Esophagus squamous epithelium (tissue), 5 donors: ENCODE measurements at places on chromosomes 12 and 14.
A peak's percentile ranks its signal among the peaks of the same experiment; 100 is the strongest.

GRCh38 chr12:124927201-124928094, 13.0 kb upstream of the UBC start:
- H3K27me3 ChIP-seq, result no peaks in the 10 kb centered on the region
- no peak for DNase-seq
- H3K27ac ChIP-seq, result peak overlapping the region; percentile 91
- H3K4me1 ChIP-seq, result peaks cover 14% of the 10 kb centered on the region
- H3K4me3 ChIP-seq, result peak overlapping the region; percentile 64

DNA sequence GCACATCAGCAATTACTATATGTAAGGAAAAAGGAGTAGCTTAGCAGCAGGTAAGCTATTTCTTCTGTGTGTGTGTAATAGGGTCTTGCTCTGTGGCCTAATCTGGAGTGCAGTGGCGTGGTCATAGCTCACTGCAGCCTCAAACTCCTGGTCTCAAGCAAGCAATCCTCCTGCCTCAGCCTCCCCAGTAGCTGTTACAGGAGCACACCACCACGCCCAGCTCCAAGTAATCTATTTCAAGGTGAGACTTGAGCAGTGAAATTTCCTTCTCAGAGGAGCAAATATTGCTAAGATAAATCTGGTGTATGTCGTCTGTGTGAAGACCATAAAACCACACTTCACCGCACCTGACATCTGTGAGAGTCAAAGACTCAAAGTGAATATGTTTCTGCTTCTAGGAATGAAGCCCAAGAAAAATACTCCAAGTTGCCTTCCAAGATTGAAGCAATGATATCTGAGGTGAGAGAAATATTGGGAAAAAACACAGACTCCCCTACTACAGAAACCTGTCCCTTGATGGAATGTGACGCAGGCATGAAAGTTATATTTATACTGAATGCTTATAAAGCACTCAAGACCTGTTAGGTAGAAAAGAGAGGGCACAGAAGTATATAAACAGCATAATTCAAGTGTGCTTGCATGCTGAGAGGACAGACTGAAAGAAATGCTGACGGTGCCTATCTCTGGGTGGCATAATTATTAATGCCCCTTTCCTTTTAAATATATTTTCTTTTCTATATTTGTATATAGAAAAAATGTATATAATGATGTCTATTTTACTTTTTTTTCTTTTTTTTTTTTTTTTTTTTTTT, 2.5 kb upstream of the SELPLG start:
- peaks cover 10% of the 10 kb centered on the region for H3K4me1 ChIP-seq
- H3K4me3 ChIP-seq, result no peak overlapping the region
- no peak for DNase-seq
- H3K27ac ChIP-seq, result peak overlapping the region; percentile 85
- H3K27me3 ChIP-seq, result no peaks in the 10 kb centered on the region

- no peaks in the 10 kb centered on the region for H3K27me3 ChIP-seq
- no peak overlapping the region for H3K4me3 ChIP-seq
- H3K27ac ChIP-seq, result no peak overlapping the region
- H3K36me3 ChIP-seq, result no peaks in the 10 kb centered on the region
- no peak for DNase-seq
Measured at GRCh38 chr12:47739979-47740378, 14.7 kb upstream of the ENDOU start.

DNA sequence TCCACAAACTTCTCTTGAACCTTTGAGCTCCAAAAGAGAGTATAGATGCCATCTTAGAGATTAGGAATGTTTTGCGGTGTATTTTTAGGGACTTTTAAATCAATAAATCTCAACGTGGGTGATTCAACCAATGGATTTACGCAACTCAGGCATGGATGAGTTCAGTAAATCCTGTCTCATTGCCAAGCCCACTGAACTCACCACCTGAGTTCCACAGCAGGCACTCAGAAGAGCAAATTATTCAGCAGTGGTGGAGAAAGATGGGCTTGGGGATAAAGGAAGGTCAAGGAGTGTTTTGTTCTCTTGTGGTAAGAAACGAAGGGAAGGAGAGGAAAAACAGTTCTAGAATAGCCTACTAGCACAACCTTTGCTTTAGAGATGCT, 68.7 kb upstream of the HMGA2 start:
- H3K4me1 ChIP-seq, result no peaks in the 10 kb centered on the region
- H3K4me3 ChIP-seq, result no peak overlapping the region
- H3K27ac ChIP-seq, result no peak overlapping the region
- H3K27me3 ChIP-seq, result no peaks in the 10 kb centered on the region
- DNase-seq, result no peak

GRCh38 chr14:77125823-77126325, 15.7 kb downstream of the ZDHHC22 start:
- H3K27me3 ChIP-seq, result no peaks in the 10 kb centered on the region
- no peaks in the 10 kb centered on the region for H3K36me3 ChIP-seq
- no peak for DNase-seq

- DNase-seq, result no peak
- no peaks in the 10 kb centered on the region for H3K27me3 ChIP-seq
- H3K4me3 ChIP-seq, result no peak overlapping the region
- no peaks in the 10 kb centered on the region for H3K36me3 ChIP-seq
- H3K27ac ChIP-seq, result peak overlapping the region; percentile 82
Measured at GRCh38 chr14:94115058-94115591, 4.6 kb downstream of the IFI27 start.

DNA sequence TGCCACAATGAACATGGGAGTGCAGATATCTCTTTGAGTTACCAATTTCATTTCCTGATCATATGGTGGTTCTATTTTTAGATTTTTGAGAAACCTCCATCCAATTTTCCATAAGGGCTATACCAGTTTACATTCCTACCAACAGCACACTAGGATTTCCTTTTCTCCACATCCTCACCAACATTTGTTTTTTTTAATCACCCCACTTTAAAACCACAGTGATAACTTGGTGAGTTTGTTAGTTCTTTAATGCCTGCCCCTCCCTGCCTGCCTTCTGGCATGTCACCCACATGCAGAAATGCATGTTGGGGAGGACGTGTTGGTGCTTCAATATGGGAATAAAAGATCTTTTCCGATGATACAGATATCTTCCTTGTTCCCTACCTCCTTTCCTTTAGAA, 167.9 kb downstream of the CAND1 start:
- H3K27ac ChIP-seq, result no peak overlapping the region
- DNase-seq, result no peak
- H3K4me1 ChIP-seq, result peaks cover 15% of the 10 kb centered on the region
- H3K36me3 ChIP-seq, result no peaks in the 10 kb centered on the region
- no peak overlapping the region for H3K4me3 ChIP-seq

GRCh38 chr14:74324931-74325361, 22.2 kb upstream of the ABCD4 start:
- H3K36me3 ChIP-seq, result no peaks in the 10 kb centered on the region
- DNase-seq, result no peak
- H3K27me3 ChIP-seq, result peaks cover 20% of the 10 kb centered on the region
- no peak overlapping the region for H3K4me3 ChIP-seq
- no peak overlapping the region for H3K27ac ChIP-seq
- no peaks in the 10 kb centered on the region for H3K4me1 ChIP-seq

- no peak overlapping the region for H3K27ac ChIP-seq
- H3K4me1 ChIP-seq, result no peaks in the 10 kb centered on the region
- no peak for DNase-seq
- H3K4me3 ChIP-seq, result no peak overlapping the region
- no peaks in the 10 kb centered on the region for H3K36me3 ChIP-seq
Measured at GRCh38 chr12:78085542-78086182, 255.0 kb downstream of the NAV3 start.

- H3K27ac ChIP-seq, result peak overlapping the region; percentile 61
- no peaks in the 10 kb centered on the region for H3K27me3 ChIP-seq
- H3K4me1 ChIP-seq, result no peaks in the 10 kb centered on the region
Measured at GRCh38 chr12:91326058-91327027, 143.7 kb upstream of the DCN start.

DNA sequence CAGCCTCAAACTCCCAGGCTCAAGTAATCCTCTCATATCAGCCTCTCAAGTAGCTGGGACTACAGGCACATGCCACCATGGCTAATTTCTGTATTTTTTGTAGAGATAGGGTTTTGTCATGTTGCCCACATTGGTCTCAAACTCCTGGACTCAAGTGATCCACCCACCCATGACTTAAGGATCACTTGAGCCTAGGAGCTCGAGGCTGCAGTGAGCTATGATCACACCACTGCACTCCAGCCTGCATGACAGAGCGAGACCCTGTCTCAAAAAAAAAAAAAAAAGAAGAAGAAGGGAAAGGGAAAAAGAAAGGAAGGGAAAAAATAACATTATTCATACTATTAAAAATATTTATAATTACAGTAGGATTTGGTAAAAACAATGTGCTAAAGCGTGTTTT, 19.2 kb downstream of the EPS8 start:
- no peaks in the 10 kb centered on the region for H3K36me3 ChIP-seq
- no peak overlapping the region for H3K27ac ChIP-seq
- DNase-seq, result no peak

DNA sequence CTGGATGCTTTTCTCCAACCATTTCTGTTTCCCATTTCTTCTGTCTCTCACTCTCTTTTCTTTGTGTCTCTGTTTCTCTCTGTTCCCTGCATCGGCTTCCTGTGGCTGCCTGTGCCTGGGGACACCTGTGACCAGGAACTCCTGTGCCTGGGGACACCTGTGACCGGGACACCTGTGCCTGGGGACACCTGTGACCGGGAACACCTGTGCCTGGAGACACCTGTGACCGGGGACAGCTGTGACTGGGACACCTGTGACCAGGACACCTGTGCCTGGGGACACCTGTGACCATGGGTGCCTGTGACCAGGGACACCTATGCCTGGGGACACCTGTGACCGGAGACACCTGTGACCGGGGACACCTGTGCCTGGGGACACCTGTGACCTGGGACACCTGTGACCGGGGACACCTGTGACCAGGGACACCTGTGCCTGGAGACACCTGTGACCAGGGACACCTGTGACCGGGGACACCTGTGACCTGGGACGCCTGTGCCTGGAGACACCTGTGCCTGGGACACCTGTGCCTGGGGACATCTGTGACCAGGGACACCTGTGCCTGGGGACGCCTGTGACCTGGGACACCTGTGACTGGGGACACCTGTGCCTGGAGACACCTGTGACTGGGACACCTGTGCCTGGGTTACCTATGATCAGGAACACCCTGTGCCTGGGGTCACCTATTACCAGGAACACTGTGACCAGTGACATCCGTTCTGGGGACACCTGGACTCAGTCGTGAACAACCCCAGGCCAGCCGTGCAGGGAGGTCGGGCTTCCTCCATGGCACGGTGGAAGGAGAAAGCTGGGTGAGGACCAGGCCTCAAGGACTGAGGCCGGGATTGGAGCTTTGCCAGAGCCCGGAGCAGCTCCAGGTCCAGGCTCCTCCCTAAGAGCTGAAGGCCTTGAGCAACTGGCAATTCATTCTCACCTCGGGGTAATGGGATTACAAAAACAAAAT, 23.4 kb upstream of the FBRSL1 start:
- H3K4me1 ChIP-seq, result no peaks in the 10 kb centered on the region
- H3K27ac ChIP-seq, result no peak overlapping the region
- H3K27me3 ChIP-seq, result no peaks in the 10 kb centered on the region
- DNase-seq, result no peak
- no peaks in the 10 kb centered on the region for H3K36me3 ChIP-seq

GRCh38 chr12:66860752-66861750, 182.2 kb upstream of the GRIP1 start:
- H3K27ac ChIP-seq, result no peak overlapping the region
- H3K4me3 ChIP-seq, result no peak overlapping the region

- DNase-seq, result no peak
- no peak overlapping the region for H3K27ac ChIP-seq
- no peaks in the 10 kb centered on the region for H3K27me3 ChIP-seq
- no peaks in the 10 kb centered on the region for H3K4me1 ChIP-seq
- no peaks in the 10 kb centered on the region for H3K36me3 ChIP-seq
Measured at GRCh38 chr12:45174595-45174994, 41.3 kb upstream of the ANO6 start.
